ENCODE measurements at places on chromosomes 5 and 9. TPM values are rescaled to one million over a fixed set of nuclear protein-coding genes. Genes with fewer than 3 reads are reported as not detected.
A peak's percentile ranks its signal among the peaks of the same experiment; 100 is the strongest.

- no peaks in the 10 kb centered on the region for H3K4me1 ChIP-seq
- H3K36me3 ChIP-seq: no peaks in the 10 kb centered on the region
- DNase-seq: no peak
- no peak overlapping the region for H3K27ac ChIP-seq
- no peaks in the 10 kb centered on the region for H3K27me3 ChIP-seq
- no peak overlapping the region for H3K4me3 ChIP-seq
Measured at GRCh38 chr9:87529671-87530070, 32.0 kb downstream of the DAPK1 start.

Gene PCDHB8
- total RNA-seq: 5.3 TPM

DNA sequence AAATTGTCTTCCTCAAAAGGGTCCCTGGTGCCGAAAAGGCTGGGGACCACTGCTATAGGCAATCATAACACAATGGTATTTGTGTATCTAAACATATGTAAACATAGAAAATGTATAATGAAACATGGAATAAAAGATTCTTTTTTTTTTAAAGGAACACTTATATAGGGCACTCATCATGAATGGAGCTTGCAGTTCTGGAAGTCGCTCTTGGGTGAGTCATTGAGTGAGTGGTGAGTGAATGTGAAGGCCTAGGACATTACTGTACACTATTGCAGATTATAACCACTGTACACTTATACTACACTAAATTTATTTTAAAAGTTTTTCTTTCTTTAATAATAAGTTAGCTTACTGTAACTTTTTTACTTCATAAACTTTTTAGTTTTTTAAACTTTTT is 176.4 kb downstream of the ARRDC3 start:
- H3K27ac ChIP-seq: no peak overlapping the region
- no peaks in the 10 kb centered on the region for H3K36me3 ChIP-seq
- H3K27me3 ChIP-seq: no peaks in the 10 kb centered on the region
- no peak overlapping the region for H3K4me3 ChIP-seq
- H3K4me1 ChIP-seq: peaks cover 3% of the 10 kb centered on the region

GRCh38 chr5:44048276-44048984 is 340.8 kb downstream of the FGF10 start:
- H3K4me3 ChIP-seq: no peak overlapping the region
- no peaks in the 10 kb centered on the region for H3K4me1 ChIP-seq
- H3K27ac ChIP-seq: no peak overlapping the region
- DNase-seq: no peak
- H3K27me3 ChIP-seq: no peaks in the 10 kb centered on the region

DNA sequence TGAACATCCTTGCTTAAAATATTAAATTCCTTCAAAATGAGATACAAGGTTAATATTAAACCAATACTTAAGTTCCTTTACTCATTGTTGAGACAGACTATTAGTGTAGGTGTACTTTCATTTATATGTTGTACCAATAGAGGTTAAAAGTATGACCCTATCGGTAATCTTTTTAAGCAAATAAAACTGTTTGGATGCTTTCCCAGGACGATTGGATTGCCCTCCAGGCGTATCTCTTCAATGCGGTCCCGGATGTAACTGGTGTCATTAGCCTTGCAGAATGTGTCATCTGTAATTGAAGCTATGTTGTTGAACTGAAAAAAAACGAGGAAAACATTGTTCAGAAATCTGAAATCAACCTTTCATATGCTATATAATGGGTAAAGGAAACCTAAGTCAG is 18.9 kb downstream of the OGN start:
- no peak overlapping the region for H3K4me3 ChIP-seq
- no peaks in the 10 kb centered on the region for H3K36me3 ChIP-seq
- no peaks in the 10 kb centered on the region for H3K27me3 ChIP-seq

Gene FOXD4L4
- total RNA-seq: not detected

- H3K4me1 ChIP-seq: peaks cover 14% of the 10 kb centered on the region
- H3K36me3 ChIP-seq: no peaks in the 10 kb centered on the region
- no peaks in the 10 kb centered on the region for H3K27me3 ChIP-seq
- H3K4me3 ChIP-seq: no peak overlapping the region
- DNase-seq: no peak
Measured at GRCh38 chr9:106879439-106879882, 16.5 kb downstream of the ZNF462 start.

GRCh38 chr5:78360674-78360923 is 182 bp downstream of the SCAMP1 start:
- peaks cover 7% of the 10 kb centered on the region for H3K4me1 ChIP-seq
- peak overlapping the region; percentile 92 for H3K27ac ChIP-seq
- DNase-seq: no peak
- H3K4me3 ChIP-seq: peak overlapping the region; percentile 97

Gene SCGB3A2
- 0.82 TPM for total RNA-seq
